GM12892 (cell line): ENCODE measurements at places on chromosomes 2 and 18.

DNA sequence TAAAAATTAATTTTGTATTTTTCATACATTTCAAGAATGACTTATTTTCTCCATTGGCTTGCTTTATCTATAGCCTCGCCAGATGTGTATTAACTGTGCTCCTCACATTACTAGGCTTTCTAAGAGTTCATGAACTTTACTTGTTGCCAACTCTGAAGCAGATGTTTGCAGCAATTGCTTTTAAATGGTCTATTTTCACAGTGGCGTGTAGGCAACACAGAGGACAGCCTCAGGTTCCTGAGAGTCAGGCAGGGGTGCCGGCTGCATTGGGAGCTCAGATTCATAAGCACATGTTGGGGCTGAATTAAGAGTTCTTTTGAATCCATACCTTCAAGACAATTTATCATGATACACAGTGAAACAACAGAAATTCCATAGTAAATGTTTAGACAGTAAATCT lies 179.2 kb upstream of the PXDN start:
- no peak for DNase-seq

GRCh38 chr2:208049441-208049840 lies 24.1 kb upstream of the PLEKHM3 start:
- no peak for DNase-seq

DNA sequence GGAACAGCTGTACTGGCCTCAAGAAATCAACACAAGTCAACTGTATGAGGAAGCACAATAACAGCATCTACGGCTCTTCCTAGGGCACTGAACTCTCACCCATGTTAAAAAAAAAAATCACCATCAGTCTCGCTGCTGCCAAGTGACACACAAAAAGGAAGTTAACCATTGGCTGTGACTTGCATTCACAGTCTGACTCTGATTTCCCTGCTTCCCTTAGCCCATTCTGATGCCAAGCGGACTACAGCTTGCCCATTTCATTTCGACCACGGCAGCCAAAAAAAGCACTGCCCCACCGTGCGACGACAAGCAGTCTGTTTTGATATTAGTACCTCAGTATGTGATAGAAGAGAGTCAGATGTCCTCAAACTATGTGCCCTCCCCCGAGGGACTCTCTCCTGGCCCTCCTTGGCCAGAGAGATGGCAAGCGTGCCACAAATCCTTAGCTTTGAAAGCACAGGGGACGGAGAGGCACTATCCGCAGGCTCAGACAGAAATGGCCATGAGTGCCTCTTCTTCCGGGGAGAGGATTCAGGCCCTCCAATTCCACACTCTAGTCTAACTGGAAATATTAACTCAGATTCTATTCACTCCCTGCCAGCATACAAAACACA lies 250.0 kb downstream of the TCF4 start:
- DNase-seq, result no peak

DNA sequence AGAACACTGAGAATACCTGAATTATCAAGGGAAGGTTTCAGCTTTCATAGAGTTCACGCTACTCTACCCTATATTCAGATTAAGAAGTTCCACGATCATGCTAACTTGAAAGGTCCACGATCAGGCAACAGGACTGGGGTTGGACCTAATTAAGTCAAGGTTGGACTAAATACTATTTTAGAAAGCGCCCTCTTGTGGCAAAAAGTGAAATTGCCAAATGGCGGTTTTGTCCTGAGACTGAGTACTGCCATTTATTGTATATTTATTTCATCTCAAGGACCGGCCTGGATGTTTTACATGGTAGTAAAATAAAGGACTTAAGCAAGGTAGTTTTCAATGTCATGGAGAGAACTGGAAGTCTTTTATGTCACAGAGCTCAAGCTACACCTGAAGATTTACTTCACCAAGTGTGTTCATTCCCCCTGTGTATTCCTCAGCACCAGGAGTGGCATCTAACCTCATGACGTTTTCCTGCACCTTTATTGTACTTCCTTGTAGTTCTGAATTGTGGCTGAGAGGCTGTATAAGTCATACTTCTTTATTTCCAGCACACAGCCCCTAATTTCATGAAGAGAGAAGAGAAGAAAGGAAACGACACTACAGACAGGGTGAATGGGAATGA lies 56.8 kb downstream of the SRD5A2 start:
- DNase-seq, result no peak

GRCh38 chr18:32760391-32760790 lies 12.4 kb downstream of the KLHL14 start:
- DNase-seq, result no peak

- DNase-seq, result no peak
These were observed 35.4 kb upstream of the DNAH7 start for GRCh38 chr2:196104066-196104465.
